Activated naive CD4-positive, alpha-beta T cell treated with anti-CD3 and anti-CD28 coated beads for 36 hours (primary cell): ENCODE measurements at places on chromosomes 4 and X. TPM values are rescaled to one million over a fixed set of nuclear protein-coding genes. Genes with fewer than 3 reads are reported as not detected.
A peak's percentile ranks its signal among the peaks of the same experiment; 100 is the strongest.

DHRSX gene
- total RNA-seq: 21.4 TPM

PPP2R2C gene
- not detected for total RNA-seq

HTATSF1 gene
- 40.4 TPM for total RNA-seq

XKRX gene
- total RNA-seq: 0.72 TPM

DSPP gene
- not detected for total RNA-seq

MGST2 gene
- total RNA-seq: 6.2 TPM

USP26 gene
- not detected for total RNA-seq

NEUROG2 gene
- total RNA-seq: 0.14 TPM

CAMK2D gene
- 78.3 TPM for total RNA-seq

DNA sequence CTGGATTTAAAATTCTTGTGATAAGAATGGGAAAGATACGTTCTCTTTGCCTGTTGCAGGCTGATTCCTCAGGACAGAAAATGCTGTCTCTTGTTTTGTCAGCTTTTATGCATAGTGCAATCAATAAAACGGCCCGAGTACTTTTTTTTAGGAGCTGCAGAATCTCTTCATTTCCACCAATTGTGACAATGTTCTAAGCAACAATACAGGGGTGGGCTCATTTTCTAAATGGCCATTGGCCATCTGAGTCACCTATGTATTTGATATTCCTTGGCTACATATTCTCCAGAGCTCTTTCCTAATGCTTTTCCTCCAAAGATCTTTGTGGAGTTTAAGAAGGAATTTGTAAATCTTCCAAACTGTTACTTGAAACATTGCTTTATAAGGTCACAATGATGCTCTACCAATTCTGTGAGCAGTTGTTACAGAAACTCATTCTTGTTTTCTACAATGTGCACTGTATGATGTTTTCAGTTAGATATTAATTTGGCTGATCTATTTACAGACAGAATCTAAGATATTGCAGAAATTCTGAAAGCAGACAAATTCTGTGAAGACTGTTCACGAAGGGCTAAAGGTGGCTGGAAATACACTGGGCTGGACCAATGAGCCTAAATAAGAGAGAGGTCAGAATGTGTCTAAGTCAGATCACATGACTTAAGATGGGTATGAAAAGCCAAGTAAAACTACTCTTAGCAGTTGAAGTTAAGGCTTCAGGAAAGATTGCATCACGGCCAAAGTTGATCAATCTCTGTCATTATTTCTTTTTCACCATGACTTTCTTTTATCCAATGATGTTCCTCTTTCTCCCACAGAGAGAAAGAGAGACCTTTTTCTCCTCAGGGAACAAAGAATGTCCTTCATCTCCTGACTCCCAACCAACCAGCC lies 33.4 kb downstream of the TAPT1 start:
- H3K4me3 ChIP-seq: no peak overlapping the region
- no peak for DNase-seq
- peaks cover 24% of the 10 kb centered on the region for H3K4me1 ChIP-seq
- peaks cover 22% of the 10 kb centered on the region for H3K36me3 ChIP-seq
- no peaks in the 10 kb centered on the region for H3K27me3 ChIP-seq
- H3K27ac ChIP-seq: peak overlapping the region; percentile 47

- peaks cover 71% of the 10 kb centered on the region for H3K4me1 ChIP-seq
- H3K4me3 ChIP-seq: peak overlapping the region; percentile 34
- H3K36me3 ChIP-seq: no peaks in the 10 kb centered on the region
- H3K27ac ChIP-seq: peak overlapping the region; percentile 92
- no peaks in the 10 kb centered on the region for H3K27me3 ChIP-seq
These were observed 8.3 kb upstream of the SASH3 start for GRCh38 chrX:129771266-129771995.

GRCh38 chrX:46597771-46598170 lies 24.2 kb downstream of the CHST7 start:
- H3K27me3 ChIP-seq: no peaks in the 10 kb centered on the region
- H3K4me1 ChIP-seq: no peaks in the 10 kb centered on the region
- no peak for DNase-seq
- peaks cover 2% of the 10 kb centered on the region for H3K36me3 ChIP-seq
- H3K27ac ChIP-seq: no peak overlapping the region
- no peak overlapping the region for H3K4me3 ChIP-seq

DNA sequence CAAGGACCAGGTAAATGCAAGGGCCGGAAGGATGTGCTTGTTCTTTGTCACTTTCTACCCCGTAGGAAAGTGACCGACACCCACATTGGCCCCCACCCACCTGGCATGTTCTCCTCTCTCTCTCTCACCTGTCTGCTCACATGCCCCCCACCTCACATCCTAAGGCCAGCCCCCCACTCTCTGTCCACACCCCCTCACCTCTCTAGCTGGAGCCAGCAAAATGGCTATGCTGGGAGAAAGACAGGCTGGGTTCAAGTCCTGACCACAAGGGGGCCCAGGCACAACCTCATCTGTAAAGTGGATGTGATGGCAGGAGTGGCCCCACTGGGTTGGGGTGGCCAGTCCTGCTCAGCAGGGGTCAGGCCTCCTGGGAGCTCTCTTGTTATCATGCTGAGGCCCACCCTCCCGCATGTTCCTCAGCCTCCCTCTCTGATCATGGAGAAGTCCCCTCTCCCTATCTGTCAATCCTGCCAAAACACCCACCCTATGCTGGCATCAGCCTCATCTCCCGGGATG lies 1.7 kb upstream of the PPP2R2C start:
- no peaks in the 10 kb centered on the region for H3K36me3 ChIP-seq
- no peak overlapping the region for H3K4me3 ChIP-seq
- peaks cover 7% of the 10 kb centered on the region for H3K4me1 ChIP-seq
- peaks cover 48% of the 10 kb centered on the region for H3K27me3 ChIP-seq
- H3K27ac ChIP-seq: no peak overlapping the region
- no peak for DNase-seq

DNA sequence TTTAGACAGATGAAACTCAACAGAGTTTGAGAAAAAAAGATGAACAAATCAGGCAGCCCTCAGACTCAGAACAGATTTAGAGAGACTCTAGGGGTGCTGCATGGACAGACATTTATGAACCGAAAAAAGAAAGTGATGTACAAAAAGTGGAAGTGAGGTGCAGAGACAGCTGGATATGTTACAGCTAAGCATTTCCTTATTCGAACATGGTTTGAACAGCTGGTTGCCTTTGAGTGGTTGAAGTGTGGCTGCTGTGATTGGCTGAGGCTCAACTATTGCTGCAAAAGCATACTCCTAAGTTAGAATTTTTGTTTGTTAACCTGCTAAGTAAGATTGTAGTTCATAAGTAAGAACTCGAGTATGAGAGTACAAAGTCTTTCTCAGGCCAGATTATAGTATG lies 331.5 kb upstream of the PABPC4L start:
- H3K36me3 ChIP-seq: no peaks in the 10 kb centered on the region
- no peak overlapping the region for H3K4me3 ChIP-seq
- no peak for DNase-seq
- no peak overlapping the region for H3K27ac ChIP-seq

DNA sequence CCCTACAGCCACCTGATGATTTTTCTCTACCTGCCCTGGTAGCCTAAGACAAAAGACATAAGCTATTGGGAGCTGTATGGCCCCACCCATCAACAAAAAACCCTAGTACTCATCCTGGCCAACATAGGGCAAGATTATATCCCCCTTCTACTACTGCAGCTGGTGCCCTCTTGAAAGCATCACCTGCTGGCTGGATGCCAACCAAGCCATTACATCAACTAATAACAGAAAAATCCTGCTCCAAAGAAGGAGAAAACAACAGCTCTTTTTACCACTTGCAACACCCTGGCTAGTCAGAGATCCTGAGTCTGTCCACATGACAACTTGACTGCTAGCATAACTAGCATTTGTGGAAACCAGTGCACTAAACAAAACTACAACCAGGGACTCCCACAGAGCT lies 43.6 kb upstream of the UPRT start:
- no peak for DNase-seq
- H3K4me1 ChIP-seq: no peaks in the 10 kb centered on the region
- no peak overlapping the region for H3K4me3 ChIP-seq
- H3K27ac ChIP-seq: no peak overlapping the region

DNA sequence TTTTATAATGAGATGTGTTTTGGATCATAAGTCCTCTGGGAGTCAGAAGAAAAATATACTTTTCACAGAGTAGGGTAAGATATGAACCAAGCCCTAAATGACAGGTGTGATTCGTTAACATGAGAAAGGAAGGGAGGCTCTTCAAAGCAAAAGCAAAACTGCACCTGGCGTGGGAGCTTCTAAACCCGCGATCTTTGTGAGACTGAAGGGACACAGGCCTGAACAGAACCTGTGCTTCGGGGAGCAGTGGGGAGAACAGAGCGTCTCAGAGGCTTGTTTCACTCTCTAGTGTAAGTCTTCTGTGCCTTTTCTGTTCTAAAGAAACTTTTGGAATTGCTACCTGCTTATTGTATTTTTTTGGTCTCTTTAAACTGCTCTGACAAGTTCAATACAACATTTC lies 30.2 kb upstream of the CYP4V2 start:
- peaks cover 4% of the 10 kb centered on the region for H3K4me1 ChIP-seq
- H3K27ac ChIP-seq: no peak overlapping the region
- no peaks in the 10 kb centered on the region for H3K36me3 ChIP-seq

GRCh38 chr4:186557061-186557460 lies 1.7 kb upstream of the MTNR1A start:
- H3K27me3 ChIP-seq: peaks cover 27% of the 10 kb centered on the region
- H3K4me1 ChIP-seq: peaks cover 2% of the 10 kb centered on the region
- no peak for DNase-seq
- H3K27ac ChIP-seq: no peak overlapping the region
- no peak overlapping the region for H3K4me3 ChIP-seq

DNA sequence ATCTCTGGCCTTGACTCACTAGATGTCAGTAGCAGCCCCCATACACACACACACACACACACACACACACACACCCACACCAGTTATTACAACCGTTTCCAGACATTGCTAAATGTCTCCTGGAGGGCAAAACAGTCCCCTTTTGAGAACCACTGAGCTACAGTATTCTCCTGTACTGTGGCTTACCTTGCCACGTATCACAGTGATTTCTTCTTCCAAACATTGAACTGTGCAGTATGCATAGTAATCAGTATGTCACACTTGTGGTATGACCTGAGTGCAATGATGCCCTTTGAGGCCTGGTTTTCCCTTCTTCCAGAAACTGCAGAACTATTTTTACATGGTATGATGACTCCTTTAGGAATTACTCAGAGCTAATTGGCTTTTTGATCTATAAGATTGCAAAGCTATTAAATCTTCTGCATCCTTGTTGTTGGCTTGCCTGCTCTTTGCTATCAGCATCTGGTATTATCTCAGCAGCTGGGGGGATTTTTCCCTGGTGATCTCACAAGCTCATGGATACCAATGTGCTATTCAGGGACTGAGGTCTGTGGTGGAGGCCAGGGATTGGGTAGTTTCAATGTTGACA lies 3.6 kb upstream of the THOC2 start:
- H3K4me3 ChIP-seq: no peak overlapping the region
- DNase-seq: no peak
- peaks cover 3% of the 10 kb centered on the region for H3K4me1 ChIP-seq
- H3K27ac ChIP-seq: no peak overlapping the region
- no peaks in the 10 kb centered on the region for H3K36me3 ChIP-seq

DNA sequence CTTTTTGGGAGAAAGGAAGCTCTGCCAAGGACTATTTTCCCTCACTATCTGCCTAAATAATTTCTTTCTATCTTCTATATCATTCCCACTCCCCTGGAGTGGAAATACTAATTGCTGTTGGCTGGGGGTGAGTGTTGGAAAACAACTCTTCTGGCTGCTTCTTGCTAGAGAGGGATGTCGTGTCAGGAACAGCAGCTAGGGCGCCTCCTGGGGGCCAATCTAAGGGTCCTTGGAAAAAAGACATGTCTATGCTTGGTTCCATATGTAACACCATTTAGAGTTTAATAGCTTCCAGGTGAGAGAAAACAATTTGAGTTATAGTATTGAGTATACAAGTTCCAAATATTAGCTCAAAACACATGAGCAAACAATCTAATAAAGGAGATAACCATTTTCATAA lies 111.3 kb downstream of the MAGEE1 start:
- no peaks in the 10 kb centered on the region for H3K4me1 ChIP-seq
- H3K27ac ChIP-seq: no peak overlapping the region
- no peak overlapping the region for H3K4me3 ChIP-seq
- DNase-seq: no peak
- H3K36me3 ChIP-seq: no peaks in the 10 kb centered on the region

- no peak for DNase-seq
- no peak overlapping the region for H3K4me3 ChIP-seq
- no peaks in the 10 kb centered on the region for H3K36me3 ChIP-seq
- no peak overlapping the region for H3K27ac ChIP-seq
These were observed 52.2 kb downstream of the ANK2 start for GRCh38 chr4:113101669-113102068.

- DNase-seq: no peak
- no peak overlapping the region for H3K27ac ChIP-seq
- no peaks in the 10 kb centered on the region for H3K4me1 ChIP-seq
- H3K27me3 ChIP-seq: peaks cover 2% of the 10 kb centered on the region
- H3K36me3 ChIP-seq: peaks cover 4% of the 10 kb centered on the region
These were observed 84.5 kb upstream of the NKX1-1 start for GRCh38 chr4:1490654-1491327.

- no peak overlapping the region for H3K27ac ChIP-seq
- no peaks in the 10 kb centered on the region for H3K36me3 ChIP-seq
- no peaks in the 10 kb centered on the region for H3K4me1 ChIP-seq
- no peak overlapping the region for H3K4me3 ChIP-seq
- H3K27me3 ChIP-seq: peaks cover 2% of the 10 kb centered on the region
These were observed 230.1 kb downstream of the SHROOM3 start for GRCh38 chr4:76665153-76665552.

DNA sequence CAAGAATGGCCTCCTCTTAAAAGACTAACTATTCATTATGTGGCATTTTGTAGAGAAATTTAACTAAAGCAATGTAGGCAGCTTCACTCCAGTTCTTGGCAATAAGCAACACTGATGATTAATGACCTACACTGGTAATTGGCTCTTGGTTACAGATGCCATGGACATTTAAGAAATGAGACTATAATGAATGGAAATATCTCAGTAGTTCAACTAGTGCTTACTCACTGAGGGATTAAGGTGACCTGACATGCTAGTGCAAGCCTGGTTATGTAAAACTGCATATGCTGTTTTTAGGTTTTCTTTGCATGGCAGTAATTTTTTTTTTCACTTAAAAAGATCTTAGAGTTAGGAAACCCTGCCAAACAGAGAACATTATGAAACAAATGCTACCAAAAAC lies 152.7 kb upstream of the AADAT start:
- no peaks in the 10 kb centered on the region for H3K36me3 ChIP-seq
- H3K4me3 ChIP-seq: no peak overlapping the region
- no peaks in the 10 kb centered on the region for H3K27me3 ChIP-seq
- DNase-seq: no peak
- H3K4me1 ChIP-seq: no peaks in the 10 kb centered on the region

DNA sequence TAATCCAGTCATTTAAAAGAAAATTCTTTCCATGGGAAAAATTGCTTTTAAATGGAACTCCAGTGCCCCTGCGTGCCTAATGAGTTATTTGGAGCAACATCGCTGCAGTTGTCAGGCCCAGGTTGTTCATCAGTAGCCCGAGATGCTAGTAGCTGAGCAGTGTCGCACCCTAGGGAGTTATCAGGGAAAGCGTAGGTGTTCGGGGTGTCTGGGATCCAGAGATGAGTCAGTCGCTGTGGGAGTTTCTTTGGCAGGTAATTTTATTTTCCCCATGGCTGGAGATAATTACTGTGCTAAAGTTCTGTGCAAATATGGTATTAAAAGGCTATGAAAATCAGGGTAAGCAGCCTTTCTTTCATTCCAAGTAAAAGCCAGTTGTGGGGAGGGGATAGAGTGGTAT lies 49.4 kb downstream of the ANXA3 start:
- DNase-seq: no peak
- H3K27me3 ChIP-seq: no peaks in the 10 kb centered on the region
- no peaks in the 10 kb centered on the region for H3K36me3 ChIP-seq
- no peak overlapping the region for H3K27ac ChIP-seq
- no peak overlapping the region for H3K4me3 ChIP-seq
